ENCODE measurements at places on chromosomes 1 and 21. TPM values are rescaled to one million over a fixed set of nuclear protein-coding genes. Genes with fewer than 3 reads are reported as not detected.

Gene MT1HL1
- total RNA-seq = not detected

DNA sequence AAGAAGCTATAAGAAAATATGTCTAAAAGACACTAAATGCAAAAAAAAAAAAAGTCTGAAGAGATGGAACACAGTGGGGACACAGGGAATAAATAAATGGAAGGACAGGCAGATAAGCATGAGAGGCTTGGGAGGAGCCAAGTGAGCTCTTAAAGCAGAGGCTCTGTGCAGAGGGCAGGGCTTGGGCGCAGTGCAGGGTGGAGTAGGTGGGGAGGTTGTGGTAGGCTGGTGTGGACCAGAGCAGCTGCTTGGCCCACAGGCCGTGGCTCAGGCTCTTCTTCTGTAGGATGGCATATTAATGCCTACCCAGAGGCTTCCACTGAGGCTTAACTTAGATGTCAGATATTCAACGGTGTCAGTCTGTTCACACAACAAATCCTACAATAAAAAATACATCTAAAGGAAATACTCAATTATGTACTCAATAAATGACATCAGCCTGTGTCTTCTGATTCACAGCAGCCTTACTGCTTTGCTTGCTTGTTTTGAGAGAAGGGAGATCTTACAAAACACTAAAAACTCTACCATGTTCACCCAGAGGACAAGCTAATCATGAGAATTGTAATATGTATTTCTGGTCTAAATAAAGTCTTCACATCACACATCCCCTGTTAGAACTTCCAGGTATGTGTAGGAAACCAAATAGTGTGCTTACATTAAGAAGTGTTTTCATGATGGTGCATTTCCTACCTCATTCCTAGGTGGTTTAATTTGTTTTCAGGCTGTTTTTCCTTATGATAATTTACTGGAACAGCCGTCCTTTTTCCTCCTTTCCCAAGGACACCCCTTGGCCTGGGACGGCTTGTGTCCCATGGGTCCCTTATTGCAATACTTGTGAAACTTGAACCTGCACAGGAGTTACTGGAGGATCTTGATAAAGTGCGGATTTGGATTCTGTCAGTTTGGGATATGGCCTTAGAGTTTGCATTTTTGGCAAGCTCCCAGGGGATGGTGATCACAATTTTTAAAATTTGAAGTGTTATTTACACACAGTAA lies 24.9 kb downstream of the DIP2A start:
- no peak for DNase-seq

- DNase-seq = no peak
Measured at GRCh38 chr1:246580497-246581370, 14.5 kb downstream of the CNST start.

DNA sequence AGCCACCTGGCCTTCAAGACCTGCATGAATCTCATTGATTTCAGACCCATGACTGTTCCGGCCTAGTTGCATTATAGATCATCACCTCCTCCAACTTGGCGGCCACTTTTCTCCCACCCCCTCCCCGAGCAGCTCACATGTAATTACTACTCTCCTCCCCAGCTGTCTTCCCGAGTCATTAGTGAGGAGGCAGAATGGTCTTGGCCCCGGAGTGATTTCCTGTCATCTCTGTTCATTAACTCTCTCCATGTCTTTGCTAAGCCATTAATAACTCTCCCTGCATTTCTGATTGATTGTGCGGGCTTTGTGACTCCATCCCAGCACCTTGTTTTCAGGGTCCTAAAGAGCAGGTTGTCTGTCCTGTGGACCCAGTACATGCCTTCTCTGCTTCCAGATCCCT lies 75.6 kb upstream of the CNTN2 start:
- DNase-seq = no peak

Gene EPHA10
- 0.11 TPM for total RNA-seq

Gene IFNLR1
- 9.3 TPM for total RNA-seq

DNA sequence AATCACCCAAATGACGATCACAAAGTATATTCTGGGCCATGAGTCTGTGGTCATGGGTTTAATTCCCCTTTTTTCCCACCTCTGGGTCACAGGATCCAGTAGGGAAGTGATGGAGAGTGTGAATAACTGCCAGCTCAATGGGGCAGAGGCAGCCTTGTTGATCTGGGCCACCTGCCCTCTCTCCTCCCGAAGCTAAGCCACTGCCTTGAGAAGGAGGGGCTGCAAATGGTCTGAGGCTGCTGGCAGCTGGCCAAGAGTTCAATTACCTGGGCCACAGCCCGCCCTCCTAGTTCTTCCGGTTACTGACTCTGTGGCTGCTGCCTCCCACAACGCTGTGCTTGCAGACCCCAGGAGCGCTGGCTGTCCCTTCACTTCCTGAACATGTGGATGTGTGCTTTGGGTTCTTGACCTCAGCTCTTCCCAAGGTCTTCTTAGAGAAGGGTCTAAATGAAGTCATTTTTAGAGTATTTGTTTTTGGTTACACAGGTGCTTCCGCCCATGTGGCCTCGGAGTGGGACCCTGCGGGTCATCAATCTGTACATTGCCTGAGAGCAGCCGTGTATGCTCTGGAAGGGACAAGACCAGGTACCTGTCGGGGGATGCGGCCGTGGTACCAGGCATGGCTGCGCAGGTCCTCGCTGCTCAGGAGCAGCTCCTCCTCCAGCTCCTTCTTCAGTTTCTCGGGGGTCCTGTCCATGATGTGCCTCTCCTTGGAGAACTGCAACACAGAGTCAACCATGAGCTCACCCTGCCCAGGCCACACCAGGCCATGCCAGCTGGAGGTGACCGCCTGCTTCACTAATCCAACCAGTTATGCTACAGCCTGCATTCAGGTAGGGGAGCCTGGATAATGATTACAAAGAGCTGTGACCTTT lies 89.7 kb downstream of the BCAR3 start:
- DNase-seq = peak; percentile 89

GRCh38 chr1:39698568-39698967 lies 7.3 kb upstream of the HPCAL4 start:
- DNase-seq = no peak
